ENCODE measurements at places on chromosomes 13 and 19.

- DNase-seq = no peak
These were observed 34.0 kb downstream of the GPC6 start for GRCh38 chr13:93260591-93260990.

- DNase-seq = no peak
These were observed 716.2 kb upstream of the GPC6 start for GRCh38 chr13:92510416-92510815.

- DNase-seq = peak; percentile 83
These were observed 63.6 kb downstream of the ZNF429 start for GRCh38 chr19:21568816-21569493.

GRCh38 chr19:1533510-1534150 is 9.8 kb downstream of the PLK5 start:
- no peak for DNase-seq

DNA sequence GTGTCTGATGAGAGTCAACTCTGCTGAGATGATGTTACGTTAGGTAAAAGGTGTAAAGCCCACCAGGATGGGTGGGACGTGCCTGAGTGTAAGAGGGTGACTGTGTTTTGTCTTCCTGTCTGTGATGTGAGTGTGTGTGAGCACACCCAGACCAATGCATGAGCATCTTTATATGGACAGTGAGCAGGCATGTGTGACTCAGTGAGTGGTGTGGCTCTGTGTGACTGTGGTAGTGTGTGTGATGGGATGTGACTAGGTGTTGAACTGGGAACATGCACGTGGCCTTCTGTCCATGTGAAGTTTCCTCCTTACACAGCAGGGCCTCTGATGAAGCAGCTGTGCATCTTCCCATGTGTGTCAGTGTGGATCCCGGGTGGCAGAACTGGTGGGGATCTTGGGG is 17.8 kb upstream of the LGALS16 start:
- no peak for DNase-seq

DNA sequence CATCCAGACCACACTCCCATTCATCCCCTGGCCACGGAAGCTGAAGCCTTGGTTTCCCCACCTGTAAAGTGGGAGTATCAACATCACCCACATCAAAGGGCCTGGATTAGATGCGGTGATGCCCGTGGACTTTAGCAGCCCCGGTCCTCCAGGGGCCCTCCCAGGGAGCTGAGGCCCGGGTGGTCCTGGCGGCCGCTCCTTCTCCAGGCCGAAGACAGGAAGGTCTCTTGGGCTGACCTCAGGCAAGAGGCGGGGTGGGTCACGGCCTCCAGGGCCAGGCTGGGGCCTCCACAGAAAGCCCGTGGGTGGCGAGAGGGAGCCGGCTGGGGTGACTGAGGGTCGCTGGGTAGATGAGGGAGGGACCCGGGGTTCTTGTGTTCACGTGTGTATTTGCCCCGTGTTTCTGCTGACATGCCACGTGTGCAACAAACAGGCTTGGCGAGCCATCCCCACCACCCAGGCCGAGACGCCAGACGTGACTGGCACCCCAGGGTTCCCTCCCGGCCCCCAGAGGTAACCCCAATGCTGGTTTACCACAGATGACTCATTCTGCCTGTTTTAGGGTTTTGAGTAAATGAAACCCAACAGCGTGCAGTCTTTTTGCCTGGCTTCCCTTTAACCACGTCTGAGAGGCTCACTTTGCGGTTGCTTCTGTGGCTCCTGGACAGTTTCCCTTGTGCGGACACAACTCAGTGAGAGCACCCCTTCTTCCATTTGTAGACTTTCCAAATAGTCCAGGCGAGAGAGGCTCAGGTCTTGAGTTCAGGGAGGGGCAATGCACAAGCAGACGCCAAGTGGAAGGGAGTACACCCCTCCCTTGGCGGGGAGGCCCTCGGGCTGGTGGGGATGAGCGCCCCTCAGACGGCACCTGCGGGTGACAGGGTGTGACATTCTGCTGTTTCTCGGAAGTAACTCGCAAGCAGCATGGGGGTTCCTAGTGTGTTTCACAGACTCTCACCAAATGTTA is 42.9 kb downstream of the C13orf46 start:
- DNase-seq = no peak

GRCh38 chr19:11102944-11103343 is 13.7 kb downstream of the LDLR start:
- no peak for DNase-seq

- DNase-seq = no peak
These were observed 9.7 kb downstream of the SIGLEC6 start for GRCh38 chr19:51521781-51522180.

Data from NCI-H1092 treated with DMSO at 0.1 percent for 48 hours (cell line).